ENCODE measurements at places on chromosomes 5 and 9.

- DNase-seq, result peak; percentile 94
Observed at GRCh38 chr9:32899181-32899580, 102.2 kb downstream of the APTX start.

DNA sequence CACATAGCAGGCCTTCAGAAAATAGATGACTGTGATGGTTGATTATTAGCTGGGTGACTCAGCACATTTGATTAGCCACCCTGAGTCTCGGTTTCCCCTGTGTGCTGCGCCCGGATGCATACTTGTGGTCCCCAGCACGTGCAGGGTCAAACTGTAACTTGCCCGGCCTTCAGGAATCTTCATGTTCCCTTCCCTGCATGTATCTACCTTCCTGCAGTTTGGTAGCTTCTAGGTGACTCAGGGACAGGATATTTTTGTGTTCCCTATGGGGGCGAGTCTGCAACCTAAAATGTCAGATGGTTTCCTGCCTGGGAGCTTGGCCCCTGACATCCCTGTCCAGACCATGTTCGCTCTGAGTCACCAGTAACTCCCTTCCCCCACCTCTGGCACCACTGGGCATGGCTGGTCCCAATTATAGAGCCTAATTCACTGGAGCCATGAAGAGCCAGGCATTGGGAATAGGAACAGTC is 13.2 kb downstream of the PTGS1 start:
- no peak for DNase-seq

- peak; percentile 51 for DNase-seq
Observed at GRCh38 chr5:137778772-137779564, 24.8 kb upstream of the HNRNPA0 start.

GRCh38 chr9:113246928-113247327 is 25.6 kb downstream of the SLC31A1 start:
- DNase-seq, result no peak

DNA sequence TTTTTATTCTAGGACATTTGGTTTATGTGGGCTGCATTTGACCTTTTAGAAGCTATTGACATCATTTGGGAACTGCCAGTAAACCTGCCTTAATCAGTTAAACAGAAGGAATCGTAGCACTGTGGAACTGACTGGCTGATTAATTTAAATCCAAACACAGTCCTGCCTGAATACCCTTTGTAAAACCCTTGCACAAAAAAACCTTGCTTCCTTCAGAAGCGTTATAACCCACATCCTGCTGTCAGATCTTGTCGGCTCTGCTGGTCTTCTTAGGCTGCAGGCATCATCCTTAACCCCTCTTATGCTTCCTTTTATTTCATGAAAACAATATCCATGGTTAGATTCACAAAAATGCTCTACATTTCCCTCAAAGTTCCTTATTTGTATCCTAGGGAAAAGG is 46.3 kb downstream of the PAM start:
- no peak for DNase-seq

- DNase-seq, result no peak
Observed at GRCh38 chr9:110114086-110114858, 93.7 kb downstream of the C9orf152 start.

- no peak for DNase-seq
Observed at GRCh38 chr5:171102877-171103610, 206.0 kb upstream of the TLX3 start.

GRCh38 chr5:50401336-50401735 is 39.8 kb downstream of the EMB start:
- no peak for DNase-seq

DNA sequence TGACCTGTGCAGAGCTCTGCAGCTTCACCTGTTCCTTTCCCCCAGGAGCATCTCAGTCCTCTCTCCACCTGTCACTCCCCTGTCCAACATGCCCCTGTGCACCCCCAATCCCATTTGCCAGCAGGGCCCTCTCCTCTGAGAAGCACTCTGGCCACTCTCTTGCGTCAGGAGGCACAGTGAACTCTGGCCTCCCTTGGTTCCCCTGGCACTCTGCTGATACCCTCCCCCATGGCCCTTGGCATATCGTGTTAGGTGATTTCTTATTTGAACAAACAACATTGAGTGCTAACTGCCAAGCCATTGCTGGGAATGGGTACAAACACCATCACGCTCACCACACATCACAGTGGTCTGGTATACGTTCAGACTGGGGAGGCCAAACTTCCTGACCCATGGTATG is 20.9 kb upstream of the TNIP1 start:
- DNase-seq, result no peak

DNA sequence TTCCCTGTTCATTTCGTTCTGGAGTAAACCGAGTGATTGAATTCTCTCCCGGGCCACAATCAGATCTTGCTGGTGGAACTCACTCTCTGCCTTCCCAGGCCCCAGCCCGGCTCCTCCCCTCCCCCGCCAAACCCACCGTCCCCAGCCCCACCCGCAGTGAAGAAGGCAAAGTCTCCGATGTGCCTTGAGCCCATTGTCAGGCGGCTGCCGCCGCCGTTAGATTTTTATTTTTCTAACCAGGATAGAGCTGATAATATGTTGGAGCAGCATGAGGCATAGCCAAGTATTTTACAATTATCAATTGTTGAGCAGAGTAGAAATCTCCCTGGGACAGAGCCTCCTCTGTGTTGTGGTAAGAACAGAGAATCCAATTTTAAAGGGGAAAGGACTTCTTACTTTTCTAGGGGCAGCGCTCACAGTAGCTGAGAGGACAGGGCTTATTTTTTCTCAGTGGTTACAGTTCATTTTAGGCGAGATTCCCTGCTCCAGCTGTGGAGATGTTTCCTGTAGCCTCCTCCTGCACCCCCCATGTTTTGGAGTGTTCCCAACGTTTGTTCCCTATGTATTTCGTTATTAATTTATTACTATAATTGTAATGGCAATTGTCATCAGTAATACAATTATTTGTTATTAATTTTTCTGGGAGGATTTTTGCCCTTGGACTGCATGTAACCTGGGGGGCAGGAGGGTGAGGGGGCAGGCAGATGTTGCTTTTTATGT is 1.3 kb downstream of the PSAT1 start:
- peak; percentile 57 for DNase-seq

DNA sequence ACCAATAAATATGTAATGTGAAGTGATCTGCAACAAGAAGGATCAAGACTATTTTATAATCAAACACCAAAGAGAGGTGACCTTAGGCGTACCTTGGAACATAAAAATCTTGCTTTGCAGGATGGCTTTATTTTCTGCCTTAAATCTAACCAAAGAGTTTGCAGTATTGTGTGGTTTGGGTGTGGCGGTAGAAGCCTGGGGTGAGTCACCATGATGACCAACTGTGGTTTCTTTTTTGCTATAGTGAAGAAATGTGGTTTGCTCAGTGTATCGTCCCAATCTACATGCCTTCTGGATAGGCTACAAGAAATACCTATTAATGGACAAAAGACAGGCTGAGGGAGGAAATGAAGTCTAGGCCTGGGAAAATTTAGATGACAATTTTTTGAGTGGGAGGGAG is 5.1 kb upstream of the CAST start:
- DNase-seq, result peak; percentile 87

GRCh38 chr5:151903243-151903653 is 21.4 kb downstream of the GLRA1 start:
- DNase-seq, result no peak

GRCh38 chr9:123089790-123090189 is 56.3 kb downstream of the GPR21 start:
- DNase-seq, result no peak

GRCh38 chr5:97095318-97095732 is 47.1 kb downstream of the LIX1 start:
- DNase-seq, result no peak

DNA sequence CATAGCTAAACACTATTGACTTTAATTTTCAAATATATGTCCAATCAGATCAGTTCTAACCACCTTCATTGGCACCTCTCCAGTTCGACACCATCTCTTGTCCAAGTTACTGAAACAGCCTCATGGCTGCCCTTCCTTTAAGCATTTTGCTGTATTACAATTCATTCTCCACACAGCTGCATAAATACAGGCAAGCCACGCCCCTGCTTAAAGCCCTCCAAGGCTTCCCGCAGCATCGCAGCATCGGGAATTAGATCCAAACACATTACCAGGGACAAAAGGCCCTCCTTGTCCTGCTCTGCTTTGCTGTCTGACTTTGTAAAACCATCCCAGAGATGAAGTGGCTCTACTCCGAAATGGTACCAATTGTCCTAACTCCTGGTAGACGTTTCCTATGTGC is 75.1 kb upstream of the RAI14 start:
- no peak for DNase-seq

GRCh38 chr5:56175488-56175887 is 57.6 kb downstream of the ANKRD55 start:
- DNase-seq, result peak; percentile 51

DNA sequence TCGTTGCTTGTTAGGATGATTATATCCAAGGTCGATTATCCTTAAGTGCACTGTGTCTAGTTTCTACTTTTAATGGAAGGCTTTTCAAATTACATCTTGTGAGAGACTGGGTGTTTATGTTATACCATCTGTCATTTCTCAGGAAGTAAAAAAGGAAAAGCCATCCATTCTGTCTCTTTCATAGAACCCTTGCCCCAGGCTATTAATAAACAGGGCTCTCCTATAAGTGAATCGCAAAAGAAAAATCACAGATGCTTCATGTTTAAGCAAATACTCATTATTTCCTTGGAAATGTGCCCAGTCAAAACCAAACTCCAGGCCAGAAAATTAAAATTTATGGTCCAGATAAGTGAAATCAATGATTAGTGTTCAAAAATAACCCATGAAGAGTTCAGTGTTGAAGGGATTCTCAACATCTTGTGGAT is 58.1 kb downstream of the STARD4 start:
- DNase-seq, result no peak

DNA sequence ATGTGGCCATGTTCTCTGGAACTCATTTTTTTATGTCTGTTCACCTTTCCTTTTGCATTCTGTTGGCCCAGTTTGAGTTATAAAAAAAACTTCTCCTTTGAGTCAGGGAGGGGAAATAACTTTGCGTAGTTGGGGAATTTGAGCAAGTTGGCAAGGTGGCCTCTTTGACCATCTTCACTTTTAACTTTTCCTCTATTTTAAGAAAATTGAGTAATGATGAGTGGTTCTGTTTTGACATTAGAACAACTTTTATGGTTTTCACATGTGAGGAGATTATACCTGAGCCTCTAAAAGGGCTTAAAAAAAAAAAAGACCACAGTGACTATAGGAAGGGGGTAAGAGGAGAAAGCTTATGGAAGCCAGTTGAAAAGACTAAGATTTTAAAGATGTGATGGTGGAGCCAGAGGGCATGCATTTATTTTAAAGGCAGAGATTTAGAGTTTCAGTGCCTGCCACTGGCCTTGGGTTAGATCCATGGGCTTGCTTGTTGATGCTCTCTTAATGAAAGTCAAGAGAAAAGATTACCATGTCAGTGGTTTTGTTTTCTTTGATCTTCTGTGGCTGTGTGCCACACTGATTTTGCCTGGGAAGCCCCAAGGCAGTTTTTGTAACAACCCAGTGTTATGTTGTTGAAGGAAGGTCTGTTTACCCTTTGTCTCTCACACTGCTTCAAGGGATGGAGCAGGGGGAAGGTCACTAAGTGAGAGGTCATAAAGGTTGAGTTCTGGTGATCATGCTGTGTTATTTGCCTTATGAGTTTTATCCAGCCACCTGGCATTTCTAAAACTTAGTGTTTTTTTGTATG is 219.7 kb upstream of the CD180 start:
- no peak for DNase-seq

DNA sequence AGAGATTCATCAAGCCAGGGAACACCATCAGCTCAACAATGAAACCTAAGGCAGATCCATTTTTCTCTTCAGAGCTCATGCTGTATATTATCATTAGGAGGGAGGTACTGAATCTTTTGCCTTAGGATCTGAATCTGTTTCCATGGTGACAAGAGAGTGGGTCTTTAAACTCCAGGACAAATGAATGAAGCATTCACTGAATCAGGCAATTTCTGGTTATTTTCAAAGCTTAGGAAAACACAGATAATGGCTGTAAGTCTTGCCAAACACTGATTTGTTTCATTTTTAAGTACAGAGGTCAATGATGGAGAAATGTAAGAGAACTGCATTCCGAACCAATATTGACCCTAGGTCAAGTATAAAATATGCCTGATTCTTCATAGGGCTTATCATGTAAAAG is 84.9 kb downstream of the GNA14 start:
- no peak for DNase-seq

GRCh38 chr9:89850153-89850552 is 245.3 kb downstream of the GADD45G start:
- DNase-seq, result no peak

DNA sequence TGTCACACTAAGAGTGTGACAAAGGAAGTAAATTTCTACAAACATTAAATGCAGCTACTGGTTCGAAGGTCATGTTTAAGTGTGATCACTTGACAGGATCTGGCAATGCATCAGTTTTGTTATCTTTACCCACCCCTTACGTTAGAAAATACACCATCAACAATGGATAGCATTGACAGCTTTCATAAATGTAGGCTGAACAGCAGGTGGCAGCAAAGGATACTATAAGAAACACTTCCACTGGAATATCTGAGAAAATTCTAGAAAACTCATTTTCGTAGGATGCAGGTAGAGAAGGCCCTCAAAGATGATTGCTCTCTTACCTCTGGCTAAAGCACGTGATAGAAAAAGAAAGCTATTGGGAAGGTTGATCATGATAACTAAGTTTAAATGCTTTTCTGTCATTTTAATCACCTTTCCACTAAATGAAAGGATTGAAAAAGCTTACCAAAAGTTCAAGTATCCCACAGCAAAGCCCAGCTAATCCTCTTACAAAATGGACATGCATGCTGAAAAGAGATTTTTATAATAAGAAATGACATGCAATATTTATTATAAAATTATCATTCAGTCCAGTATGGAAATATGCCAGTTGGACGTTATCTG is 292.5 kb downstream of the PARP8 start:
- DNase-seq, result peak; percentile 40

DNA sequence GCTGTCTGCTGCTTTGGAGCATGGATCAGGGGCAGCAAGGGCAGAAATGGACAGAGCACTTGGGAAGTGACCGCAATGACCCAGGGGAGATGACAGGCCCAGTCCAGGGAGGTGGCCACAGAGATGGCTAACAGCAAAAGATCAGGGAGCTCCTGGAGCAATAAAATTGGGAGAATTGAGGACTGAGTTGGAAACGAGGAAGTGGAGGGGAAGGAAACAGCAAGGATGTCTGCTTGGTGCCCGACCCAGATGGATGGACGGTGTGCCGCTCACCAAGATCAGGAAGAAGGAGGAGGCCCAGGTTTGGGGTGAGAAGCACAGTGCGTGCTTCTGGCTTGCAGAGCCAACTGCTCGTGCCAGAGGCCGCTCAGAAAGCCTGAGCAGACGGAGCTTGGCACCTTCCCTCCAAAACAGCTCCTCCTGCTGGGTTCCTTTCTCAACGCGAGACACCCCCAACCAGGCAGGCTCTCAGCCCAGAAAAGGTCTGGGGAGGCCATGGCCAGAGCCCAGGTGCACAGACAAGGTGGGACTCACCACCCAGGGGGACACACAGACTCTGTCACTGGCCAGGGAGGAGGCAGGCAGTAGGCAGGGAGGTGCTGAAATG is 1.7 kb upstream of the SLC34A1 start:
- DNase-seq, result peak; percentile 53

Data from NB4 (cell line).